ENCODE measurements at places on chromosomes 5 and 9.

- no peak for DNase-seq
These were observed 1.1 kb downstream of the UGCG start for GRCh38 chr9:111897601-111898137.

DNA sequence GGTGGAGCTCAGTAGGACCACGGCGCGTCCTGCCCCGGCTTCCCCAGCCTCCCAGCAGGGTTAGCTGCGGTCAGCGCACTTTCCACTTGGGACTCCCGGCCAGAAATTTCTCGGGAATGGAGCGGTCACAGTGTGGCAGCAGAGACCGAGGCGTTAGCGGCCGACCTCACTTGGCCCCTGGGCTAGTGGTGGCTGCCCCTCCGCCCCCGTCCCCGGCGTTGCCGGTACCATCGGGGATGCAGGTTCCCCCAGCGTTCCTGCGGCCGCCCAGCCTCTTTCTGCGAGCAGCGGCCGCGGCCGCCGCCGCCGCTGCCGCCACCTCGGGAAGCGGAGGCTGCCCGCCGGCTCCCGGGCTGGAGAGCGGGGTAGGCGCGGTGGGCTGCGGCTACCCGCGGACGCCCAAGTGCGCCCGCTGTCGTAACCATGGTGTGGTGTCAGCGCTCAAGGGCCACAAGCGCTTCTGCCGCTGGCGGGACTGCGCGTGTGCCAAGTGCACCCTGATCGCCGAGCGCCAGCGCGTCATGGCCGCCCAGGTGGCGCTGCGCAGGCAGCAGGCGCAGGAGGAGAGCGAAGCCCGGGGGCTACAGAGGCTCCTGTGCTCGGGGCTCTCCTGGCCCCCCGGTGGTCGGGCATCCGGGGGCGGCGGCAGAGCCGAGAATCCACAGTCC is 460 bp downstream of the DMRTA1 start:
- DNase-seq: peak; percentile 35

DNA sequence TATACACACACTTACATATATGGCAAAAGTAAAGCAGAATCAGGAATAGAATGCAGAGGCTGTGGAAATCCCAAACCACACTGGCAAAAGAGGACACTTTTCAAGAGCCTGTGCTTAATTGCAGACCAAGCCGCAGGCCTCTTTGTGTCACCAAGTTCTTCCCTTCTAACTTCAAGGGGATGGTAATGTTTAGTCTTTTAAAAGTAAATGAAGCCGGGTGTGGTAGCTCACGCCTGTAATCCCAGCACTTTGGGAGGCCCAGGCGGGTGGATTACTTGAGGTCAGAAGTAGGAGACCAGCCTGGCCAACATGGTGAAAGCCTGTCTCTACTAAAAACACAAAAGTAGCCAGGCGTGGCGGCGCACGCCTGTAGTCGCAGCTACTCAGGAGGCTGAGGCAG is 28.7 kb downstream of the ROR2 start:
- DNase-seq: no peak

- no peak for DNase-seq
These were observed 51.7 kb downstream of the CCDC180 start for GRCh38 chr9:97359147-97359546.

GRCh38 chr5:67409126-67409777 is 212.7 kb upstream of the CD180 start:
- no peak for DNase-seq

DNA sequence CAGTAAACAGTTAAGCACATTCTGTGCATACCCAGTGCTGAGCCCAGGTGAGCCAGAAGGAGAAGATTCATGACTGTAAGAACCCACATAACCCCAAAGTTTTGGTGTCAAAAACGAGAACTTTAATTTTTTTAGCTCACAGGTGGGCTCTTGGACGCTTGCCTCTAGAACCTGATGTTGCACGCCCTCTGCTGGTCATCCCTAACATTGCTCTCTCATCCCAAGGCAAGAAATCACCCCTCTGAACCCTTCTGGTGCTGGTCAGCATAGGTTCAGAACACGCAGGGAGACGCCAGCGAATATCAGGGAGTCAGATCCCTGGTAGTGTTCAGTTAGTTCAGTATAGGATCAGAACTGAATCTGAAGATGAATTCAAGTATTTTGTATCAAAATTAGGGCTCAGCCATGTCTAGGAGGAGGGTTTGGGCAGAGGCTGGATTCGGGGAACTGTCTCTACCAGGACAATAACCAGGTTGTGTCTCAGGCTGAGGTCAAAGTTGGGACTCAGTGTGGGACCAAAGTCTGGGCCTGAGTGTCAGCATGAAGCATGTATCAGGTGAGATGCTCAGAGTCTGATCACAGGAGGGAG is 4.1 kb upstream of the DNAJB5 start:
- DNase-seq: peak; percentile 29

DNA sequence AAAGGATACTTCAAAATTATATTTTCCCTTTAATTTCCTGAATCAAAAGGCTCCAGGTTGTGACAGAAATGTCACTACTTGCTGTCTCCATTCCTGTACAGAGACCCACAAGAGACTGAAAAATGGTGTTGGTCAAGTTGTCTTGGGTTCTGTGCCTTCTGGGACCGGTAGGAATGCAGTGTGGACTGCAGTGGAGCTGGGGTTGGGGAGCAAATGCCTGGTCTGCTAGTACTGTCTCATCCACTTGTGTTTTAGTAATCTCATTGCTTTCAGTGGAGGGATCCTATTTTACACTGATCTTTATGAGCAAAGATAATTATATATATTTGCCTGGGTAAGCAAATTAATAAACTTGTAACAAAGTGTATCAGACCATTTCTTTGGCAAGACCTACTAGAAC is 24.2 kb upstream of the CATSPER3 start:
- no peak for DNase-seq

GRCh38 chr5:116358911-116359418 is 215.7 kb downstream of the SEMA6A start:
- no peak for DNase-seq

- no peak for DNase-seq
These were observed 664.2 kb upstream of the ZNF608 start for GRCh38 chr5:125410537-125411070.

GRCh38 chr9:108673386-108673785 is 182.4 kb downstream of the ACTL7B start:
- DNase-seq: no peak

DNA sequence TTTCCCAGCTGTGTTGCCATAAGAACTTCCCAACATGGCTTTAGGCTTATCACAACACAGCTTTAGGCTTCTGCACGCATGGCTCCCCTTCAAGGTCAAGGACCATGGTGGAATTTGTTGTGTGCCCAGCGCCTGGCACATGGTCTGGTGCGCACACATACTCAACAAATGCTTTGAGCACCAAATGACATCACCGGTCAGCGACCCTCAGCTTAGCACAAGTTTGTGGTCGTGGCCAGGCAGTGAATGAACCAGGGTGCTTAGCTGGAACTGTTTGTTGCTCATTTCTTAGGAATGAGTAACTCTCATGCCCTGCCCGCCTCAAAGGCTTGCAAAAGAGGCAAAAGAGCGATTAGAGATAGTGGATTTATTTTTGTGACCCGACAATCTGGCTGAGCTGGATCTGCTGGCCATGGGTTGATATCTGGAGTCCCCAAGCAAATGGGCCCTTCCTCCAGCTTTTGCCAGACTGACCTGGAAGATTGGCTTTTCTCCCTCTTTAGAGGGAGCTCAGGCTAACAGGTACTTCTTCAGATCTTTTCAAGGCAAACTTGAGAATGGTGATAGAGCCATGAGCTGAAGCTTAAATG is 58.9 kb downstream of the DAP start:
- DNase-seq: no peak

DNA sequence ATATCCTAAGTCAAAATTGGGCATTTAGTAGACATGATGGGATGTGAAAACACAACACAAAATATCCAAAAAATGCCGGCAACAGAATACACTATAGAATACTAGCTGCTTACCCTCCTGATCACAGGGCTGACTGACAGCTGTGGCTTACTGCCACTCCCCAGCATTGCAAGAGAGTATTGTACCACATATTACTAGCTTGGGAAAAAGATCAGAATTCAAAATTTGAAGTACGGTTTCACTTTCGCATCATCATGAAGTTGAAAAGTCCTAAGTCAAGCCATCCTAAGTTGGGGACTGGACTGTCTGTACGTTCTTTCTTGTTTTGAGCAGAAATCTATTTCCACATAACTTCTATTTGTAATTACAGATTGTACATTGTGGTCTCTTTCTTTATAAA is 851.4 kb downstream of the MAT2B start:
- no peak for DNase-seq

- no peak for DNase-seq
These were observed 17.5 kb downstream of the SLC31A1 start for GRCh38 chr9:113238859-113239232.

- DNase-seq: no peak
These were observed 37.7 kb downstream of the NEUROG1 start for GRCh38 chr5:135497971-135498636.

GRCh38 chr5:84425365-84425881 is 40.7 kb upstream of the EDIL3 start:
- DNase-seq: no peak

DNA sequence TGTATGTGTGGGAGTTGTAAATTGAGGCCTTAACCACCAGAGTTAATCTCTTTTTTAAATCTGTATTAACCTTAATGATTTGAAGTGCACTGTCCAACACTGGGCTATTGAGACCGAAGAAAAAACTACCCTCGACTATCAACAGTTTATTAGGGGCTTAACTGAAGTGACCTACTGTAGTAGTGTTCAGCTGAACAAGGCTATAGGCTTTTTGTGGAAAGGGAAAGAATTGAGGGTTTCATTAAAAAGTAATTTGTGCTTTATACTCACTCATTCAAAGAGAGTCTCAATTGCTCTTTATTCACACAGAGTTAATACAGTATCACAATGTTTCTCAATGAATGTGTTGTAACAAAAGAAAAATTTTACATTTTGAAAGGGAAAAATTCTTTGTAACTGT is 267.5 kb downstream of the SLF1 start:
- DNase-seq: no peak

- DNase-seq: no peak
These were observed 13.7 kb upstream of the TLX3 start for GRCh38 chr5:171295299-171295698.

DNA sequence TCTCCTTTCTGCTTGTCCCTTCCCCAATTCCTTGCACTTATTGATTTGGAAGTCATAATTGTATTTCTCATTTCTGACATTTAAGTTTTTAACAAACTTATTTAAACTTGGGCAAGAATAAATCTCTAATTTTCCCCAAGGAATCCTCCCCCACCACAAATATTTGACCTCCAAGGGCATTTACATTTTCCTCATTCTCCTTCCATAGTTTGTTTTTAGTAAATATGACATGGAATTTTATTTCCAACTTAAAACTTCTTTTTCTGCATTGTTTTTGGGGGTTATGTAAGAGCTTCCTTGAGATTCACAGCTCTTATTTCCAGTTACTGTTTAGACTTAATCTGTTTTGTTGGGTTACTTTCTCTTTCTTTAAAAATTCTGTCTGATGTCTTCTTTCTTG is 64.9 kb downstream of the ZNF618 start:
- DNase-seq: no peak

GRCh38 chr5:90949469-90950358 is 391.1 kb downstream of the ADGRV1 start:
- DNase-seq: no peak

DNA sequence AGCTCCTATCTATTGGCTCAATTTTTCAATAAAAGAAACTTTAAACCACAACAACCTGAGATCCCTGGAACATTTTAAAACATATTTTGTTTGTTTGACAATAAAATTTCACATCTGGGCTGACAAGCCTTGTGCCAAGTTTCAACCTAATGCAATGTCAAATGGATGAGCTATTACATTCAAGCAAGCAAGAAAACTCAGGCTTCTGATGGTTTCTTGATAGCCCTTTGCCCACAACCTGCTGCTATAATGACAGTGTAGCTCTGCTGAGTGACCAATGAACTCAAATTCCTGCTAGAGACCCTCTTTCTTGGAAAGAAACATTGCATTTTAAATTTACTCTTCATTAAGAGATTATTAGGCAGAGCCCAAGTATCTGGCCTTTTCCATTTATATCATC is 472.9 kb downstream of the ARHGEF28 start:
- no peak for DNase-seq

GRCh38 chr9:84027201-84027600 is 46.6 kb downstream of the RMI1 start:
- DNase-seq: no peak

GRCh38 chr5:80487829-80488721 is at the start of gene FAM151B:
TSS of gene FAM151B (plus strand) at chr5:80488100. CDS start at chr5:80488124, 24 bp downstream.
- peak; percentile 73 for DNase-seq

- DNase-seq: no peak
These were observed 56.2 kb downstream of the CTNNA1 start for GRCh38 chr5:138809391-138809790.

DNA sequence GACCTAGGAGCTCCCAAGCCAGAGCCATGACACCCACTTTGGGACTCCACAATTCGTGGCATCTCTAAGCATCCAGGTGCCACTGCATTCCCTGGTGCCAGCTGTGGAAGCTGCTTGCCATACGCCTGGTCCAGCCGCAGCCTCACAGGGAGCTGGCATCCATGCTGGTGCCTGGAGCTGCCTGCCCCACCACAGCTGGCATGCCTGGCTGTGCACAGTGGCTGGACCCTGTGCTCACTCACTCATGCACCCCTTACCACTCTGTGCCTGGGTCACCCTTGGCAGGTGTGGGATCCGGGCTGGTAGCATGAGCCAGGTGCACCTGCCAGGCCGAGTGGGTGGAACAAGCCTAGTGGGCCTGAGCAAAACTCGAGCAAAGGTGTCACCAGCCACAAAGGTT is 90.1 kb downstream of the CAVIN4 start:
- DNase-seq: no peak

GRCh38 chr9:105341434-105342146 is 97.1 kb downstream of the SLC44A1 start:
- no peak for DNase-seq

- DNase-seq: no peak
These were observed 120.4 kb upstream of the PTGER4 start for GRCh38 chr5:40559306-40559705.

DNA sequence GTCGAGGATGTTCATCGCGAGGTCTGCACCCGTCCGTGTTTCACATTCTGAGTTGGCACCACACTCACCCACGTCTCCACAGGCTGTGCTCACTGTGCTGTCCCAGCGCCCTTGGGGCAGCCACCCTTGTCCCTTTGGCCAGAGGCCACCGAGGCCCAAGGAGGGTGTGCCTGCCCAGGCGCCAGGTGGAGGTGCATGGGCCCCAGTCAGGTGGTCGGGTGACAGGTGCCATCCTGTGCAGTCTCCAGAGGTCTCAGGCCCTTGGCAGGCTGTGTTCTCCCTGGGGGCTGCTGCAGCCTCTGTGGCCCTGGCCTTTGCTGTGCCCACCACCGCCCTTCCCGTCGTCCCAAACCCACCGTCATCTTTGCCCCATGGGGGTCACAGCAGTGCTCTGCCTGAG is 12.4 kb downstream of the MAN1B1 start:
- no peak for DNase-seq

- no peak for DNase-seq
These were observed 42.5 kb upstream of the GADD45G start for GRCh38 chr9:89562186-89562814.

- no peak for DNase-seq
These were observed 96.6 kb downstream of the UBE2R2 start for GRCh38 chr9:33913541-33913940.

DNA sequence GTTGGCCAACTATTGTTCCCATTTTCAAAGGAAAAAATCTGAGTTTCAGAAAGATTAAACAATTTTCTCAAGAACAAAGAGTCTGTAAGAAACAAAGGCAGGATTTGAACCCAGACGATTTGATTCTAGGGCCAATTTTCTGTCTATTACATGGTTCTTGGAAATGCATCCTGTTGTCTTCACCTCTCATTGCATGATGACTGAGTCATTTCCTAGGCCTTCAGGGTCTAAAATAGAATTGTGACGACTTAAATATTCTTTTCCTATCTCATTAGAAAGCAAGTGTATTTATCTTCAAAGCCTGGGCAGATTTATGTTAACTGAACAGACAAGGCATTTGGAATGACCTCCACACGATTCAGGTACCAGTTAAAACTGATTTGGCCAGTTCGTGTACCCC is 512.9 kb downstream of the NTRK2 start:
- no peak for DNase-seq

Measured in CD8-positive, alpha-beta T cell (primary cell).